ENCODE measurements at places on chromosomes 3 and 15. TPM values are rescaled to one million over a fixed set of nuclear protein-coding genes. Genes with fewer than 3 reads are reported as not detected.

MYRIP gene
- total RNA-seq = 4.8 TPM

ADAMTS7 gene
- total RNA-seq = 4.2 TPM

KY gene
- total RNA-seq = 2.0 TPM

EPHB3 gene
- total RNA-seq = 4.9 TPM

PPP1R2 gene
- 52.2 TPM for total RNA-seq

LSAMP gene
- 7.3 TPM for total RNA-seq

All from ureter (tissue), 1 donor.